GM23338 (cell line): ENCODE measurements at places on chromosomes 6 and 20. TPM values are rescaled to one million over a fixed set of nuclear protein-coding genes. Genes with fewer than 3 reads are reported as not detected.

Gene BIRC7
- 0.24 TPM in 1 of 2 replicates, not detected in the other for total RNA-seq

Gene METTL24
- total RNA-seq: 0.35 TPM in 1 of 2 replicates, not detected in the other

Gene SUN5
- not detected in 2 replicates for total RNA-seq

Gene TRIM10
- 0.31 TPM in 1 of 2 replicates, not detected in the other for total RNA-seq

Gene DNAAF9
- 4.8 and 5.0 TPM in 2 replicates for total RNA-seq

Gene EDN1
- 0.58 and 0.80 TPM in 2 replicates for total RNA-seq

Gene RPL10A
- total RNA-seq: 1,297 and 1,329 TPM in 2 replicates

Gene PNISR
- total RNA-seq: 124 and 135 TPM in 2 replicates

Gene SLC16A10
- 30.9 and 37.6 TPM in 2 replicates for total RNA-seq
